Stimulated activated CD4-positive, alpha-beta T cell treated with anti-CD3 and anti-CD28 coated beads, Interleukin-1b, Interleukin-23, amount 100 ng/mL, for 4 hours (primary cell): ENCODE measurements at places on chromosomes 2 and 18.

DNA sequence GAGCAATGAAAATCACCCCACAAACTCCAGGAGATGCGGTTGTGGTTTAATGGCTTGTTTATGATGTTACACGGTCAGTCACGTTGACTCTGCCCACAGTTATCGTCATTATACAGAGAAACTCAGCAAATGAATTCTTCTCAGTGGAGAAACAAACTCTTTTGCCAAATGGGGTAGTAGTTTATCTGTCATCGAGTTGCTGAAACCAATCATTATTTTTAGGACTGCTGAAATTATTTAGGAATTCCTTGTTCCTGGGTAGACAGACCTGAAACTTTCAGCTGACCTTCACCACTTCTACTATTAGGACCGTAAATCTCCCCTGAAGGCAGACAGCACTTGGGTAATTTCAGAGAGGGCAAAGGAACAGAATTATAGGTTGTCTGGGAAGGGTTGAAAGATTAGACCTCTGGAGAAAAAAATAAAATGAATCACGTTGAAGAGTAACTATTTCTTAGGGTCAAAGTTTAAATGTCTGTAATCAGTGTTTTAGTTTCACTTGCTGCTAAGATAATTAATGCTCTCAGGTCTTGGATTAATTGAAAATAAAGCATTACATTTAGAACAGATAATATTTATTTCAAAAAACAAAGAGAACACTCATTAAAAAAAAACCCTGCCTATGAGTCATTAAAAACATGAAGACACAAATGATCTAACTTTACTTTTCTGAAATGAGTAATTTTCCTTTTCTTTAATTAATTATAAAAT, 52.1 kb upstream of the LYPD6 start:
- DNase-seq = no peak

DNA sequence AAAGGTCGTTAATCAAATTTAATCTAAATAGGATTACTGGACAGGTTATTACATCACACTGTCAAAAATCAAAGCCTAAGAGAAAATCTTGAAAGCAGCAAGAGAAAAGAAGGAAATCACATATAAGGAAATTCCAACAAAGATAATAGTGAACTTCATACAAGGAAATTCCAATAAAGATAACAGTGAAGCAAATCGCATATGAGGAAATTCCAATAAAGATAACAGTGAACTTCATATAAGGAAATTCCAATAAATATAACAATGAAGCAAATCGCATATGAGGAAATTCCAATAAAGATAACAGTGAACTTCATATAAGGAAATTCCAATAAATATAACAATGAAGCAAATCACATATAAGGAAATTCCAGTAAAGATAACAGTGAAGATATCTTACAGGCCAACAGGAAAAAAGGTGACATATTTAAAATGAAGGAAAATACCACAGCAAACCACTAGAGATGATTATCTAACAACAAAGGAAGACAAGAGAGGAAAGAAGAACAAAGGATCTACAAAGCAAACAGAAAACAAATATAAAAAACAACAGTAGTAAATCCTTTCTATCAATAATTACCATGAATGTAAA, 787.7 kb downstream of the CCDC85A start:
- DNase-seq = no peak

- DNase-seq = no peak
These were observed 34.8 kb downstream of the POU3F3 start for GRCh38 chr2:104888489-104889258.

- DNase-seq = no peak
These were observed 6.5 kb downstream of the SCN3A start for GRCh38 chr2:165197346-165197745.

- DNase-seq = no peak
These were observed 118.9 kb downstream of the WDR7 start for GRCh38 chr18:56770097-56770496.

- no peak for DNase-seq
These were observed 933.6 kb upstream of the FANCL start for GRCh38 chr2:59174536-59175243.

DNA sequence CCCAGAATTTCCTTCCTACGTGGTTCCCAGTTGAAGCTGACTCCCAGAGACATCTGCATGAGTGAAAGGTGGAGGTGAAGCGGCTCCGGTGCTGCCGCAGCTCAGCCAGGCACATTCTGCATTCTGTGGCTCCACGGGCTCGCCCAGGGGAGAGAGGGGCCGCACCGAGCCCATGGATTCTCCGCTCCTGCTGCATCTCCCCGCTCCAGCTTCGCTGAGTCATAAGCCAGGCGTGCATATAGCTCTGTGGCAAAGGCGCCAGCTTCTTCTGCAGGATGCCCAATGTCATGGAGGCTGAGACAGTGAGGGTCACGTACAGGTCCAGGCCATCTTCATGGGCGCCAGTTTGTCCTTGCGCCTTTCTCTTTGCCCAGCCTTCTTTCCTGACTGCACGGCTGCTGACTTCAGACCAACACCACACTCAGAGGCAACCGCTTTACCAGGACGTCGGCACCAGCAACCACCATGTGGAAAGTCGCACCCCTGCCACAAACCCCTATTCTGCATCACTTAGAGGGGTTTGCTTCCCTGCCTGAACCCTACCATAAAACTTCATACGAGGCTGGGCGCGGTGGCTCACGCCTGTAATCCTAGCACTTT, 215.7 kb downstream of the MGAT5 start:
- no peak for DNase-seq

DNA sequence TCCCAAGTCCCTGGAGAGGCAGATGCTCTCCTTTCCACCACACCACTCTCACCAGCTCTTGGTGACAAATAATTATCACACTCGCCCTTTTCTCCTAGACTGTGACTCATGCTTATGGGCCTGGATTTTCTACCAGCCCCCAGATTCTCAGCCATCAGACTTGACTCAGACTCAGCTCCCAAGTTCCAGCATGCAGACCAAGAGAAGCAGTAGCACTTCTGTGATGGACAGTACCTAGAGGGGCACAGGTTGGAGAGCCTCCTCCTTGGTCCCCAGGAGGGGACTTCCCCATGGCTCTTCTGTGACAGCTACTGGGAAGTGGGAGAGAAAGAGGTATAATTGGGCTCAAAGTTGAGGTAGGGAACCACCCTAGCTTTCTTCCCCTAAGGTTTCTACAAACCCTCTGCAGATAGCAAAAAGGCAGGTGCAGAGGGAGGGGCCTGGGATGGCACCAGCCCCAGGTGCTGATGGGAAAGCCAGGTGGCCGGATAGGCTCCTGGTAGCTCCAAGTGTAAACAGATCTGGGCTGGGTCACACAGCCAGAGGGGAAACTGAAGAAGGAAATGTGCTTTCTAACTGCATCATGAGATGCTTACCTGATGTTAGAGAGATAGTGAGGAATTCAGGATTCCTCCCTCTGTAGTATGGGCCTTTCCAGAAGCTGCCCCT, 4.1 kb downstream of the TCF23 start:
- DNase-seq = no peak
